A172 (cell line): ENCODE measurements at places on chromosomes 5 and 9. TPM values are rescaled to one million over a fixed set of nuclear protein-coding genes. Genes with fewer than 3 reads are reported as not detected.

GRCh38 chr5:89282554-89283510 lies 399.8 kb upstream of the MEF2C start:
- DNase-seq: peak; percentile 85

The ABCA1 gene
- total RNA-seq: 66.6 and 72.6 TPM in 2 replicates

DNA sequence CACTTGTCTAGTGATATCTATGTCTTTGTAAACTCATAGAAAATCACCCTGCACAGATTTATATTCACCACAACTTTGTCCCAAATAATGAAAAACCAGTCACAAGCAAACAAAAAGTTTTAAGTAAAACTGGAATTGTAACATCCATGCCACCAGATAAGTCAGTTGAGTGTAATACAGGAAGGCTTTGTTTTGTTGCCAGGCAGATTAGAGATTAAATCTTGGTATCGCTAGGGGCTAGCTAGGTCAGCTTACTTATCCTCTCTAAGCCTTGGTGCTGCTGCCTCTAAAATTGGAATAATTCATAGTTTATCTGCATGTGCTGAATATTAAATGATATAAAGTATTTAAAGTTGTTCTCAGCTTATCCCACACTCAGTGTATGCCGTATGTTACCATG lies 1062.5 kb downstream of the CDH9 start:
- no peak for DNase-seq

The RXRA gene
- 12.8 and 17.2 TPM in 2 replicates for total RNA-seq

The IRX4 gene
- total RNA-seq: not detected in 2 replicates

DNA sequence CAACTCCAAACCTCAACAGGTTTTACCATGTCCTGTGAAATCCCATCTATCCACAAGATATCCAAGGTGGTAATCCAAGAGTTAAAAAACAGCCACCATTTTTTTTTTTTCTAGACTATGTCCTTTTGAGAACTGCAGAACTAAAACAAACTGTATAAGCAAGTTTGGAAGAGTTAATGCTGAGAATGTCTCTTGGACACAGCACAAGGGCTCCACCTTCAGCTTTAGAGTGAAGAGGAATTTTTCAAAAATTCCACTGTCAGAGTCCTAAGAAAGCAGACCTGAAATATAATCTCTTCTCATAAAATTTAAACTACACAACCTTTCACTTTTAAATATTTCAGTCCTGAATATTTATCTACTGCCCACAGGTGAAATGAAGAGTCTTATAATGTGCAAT lies 167.8 kb upstream of the CCNG1 start:
- no peak for DNase-seq

GRCh38 chr9:100554935-100555401 lies 22.9 kb upstream of the CAVIN4 start:
- no peak for DNase-seq

DNA sequence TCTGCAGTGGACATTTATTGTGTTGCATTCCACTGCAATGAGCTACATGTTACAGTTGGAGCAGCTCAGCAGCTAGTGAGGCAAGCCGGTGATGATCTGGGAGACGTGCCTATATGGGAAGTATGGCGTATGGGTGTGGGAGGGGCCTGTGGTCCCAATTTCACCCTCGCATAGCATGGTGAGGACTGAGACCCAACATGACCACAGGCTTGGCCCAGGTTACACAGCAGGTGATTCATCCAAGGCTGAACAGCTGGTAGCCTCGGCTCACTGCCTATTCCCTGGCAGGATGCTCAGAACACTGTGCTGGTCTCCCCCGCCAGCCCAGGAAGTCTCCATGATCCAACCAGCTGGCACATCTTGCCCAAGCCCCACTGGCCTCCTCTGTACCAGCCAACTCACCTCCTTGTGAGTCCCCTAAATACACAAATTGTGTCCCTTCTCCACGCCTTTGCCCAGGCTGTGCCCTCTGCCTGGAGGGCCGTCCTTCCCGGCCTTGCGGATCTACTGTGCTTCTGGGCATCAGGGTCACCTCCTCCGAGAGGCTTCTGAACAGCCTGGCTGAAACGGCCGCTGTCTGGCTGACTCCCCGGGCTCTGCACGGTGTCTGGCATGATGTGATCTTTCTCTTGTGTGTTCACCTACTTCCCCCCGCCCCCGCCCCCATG lies 81.4 kb downstream of the NSUN2 start:
- peak; percentile 83 for DNase-seq

- no peak for DNase-seq
Observed at GRCh38 chr9:127076860-127077643, 45.4 kb downstream of the ANGPTL2 start.

The CD74 gene
- 1.1 TPM in 1 of 2 replicates, not detected in the other for total RNA-seq

The PCDHGA4 gene
- total RNA-seq: 1.1 and 1.4 TPM in 2 replicates

- no peak for DNase-seq
Observed at GRCh38 chr5:11289208-11289607, 528.2 kb upstream of the DAP start.

- DNase-seq: no peak
Observed at GRCh38 chr9:89991204-89991790, 386.5 kb downstream of the GADD45G start.

GRCh38 chr9:126049088-126049487 lies 277.5 kb upstream of the MVB12B start:
- no peak for DNase-seq

DNA sequence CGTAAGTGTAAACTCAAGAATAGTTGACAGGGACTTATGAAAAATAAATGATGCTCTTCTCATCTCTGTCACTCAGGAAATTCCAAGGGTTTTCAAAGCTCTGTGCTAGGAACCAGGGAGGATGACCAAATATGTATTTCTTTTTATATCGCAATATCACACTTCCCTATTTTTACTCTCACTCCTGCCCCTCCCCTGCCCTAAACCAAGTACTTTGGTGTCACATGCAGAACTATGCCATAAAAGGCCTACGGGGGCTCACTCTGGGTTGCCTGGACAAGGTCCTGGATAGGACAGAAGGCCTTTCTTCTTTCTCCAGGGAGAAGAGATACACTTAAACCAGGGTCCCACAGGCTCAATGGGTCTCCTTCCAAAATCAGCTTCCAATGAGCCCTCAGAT lies 8.3 kb upstream of the RETREG1 start:
- no peak for DNase-seq

DNA sequence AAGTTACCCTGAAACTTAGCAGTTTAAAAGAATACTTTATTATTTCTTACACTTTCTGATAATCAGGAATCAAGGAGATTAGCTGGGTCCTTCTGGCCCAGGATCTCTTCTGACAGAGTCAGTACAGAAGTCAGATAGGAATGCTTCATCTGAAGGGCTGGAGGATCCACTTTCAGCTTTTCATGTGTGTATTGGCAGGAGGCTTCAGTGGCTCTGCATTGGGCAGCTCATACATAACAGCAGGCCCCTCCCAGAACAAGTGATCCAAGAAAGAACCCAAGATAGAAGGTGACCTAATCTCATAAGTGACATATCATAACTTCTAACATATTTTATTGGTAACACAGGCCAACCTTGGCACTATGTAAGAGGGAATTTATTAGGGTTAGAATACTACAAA lies 258.4 kb downstream of the HCN1 start:
- DNase-seq: no peak

DNA sequence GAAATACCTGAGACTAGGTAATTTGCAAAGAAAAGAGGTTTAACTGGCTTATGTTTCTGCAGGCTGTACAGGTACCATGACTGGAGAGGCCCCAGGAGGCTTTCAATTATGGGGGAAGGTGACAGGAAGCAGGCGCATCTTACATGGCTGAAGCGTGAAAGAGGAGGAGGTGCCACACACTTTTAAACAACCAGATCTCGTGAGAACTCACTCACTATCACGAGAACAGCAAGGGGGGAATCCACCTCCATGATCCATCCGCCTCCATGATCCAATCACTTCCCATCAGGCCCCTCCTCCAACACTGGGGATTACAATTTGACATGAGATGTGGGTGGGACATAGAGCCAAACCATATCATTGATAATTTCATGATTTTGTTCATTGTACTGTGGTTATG lies 2.5 kb upstream of the MED27 start:
- DNase-seq: no peak

The TAF11L5 gene
- not detected in 2 replicates for total RNA-seq
